ENCODE measurements at places on chromosomes 3 and 15.
A peak's percentile ranks its signal among the peaks of the same experiment; 100 is the strongest.

DNA sequence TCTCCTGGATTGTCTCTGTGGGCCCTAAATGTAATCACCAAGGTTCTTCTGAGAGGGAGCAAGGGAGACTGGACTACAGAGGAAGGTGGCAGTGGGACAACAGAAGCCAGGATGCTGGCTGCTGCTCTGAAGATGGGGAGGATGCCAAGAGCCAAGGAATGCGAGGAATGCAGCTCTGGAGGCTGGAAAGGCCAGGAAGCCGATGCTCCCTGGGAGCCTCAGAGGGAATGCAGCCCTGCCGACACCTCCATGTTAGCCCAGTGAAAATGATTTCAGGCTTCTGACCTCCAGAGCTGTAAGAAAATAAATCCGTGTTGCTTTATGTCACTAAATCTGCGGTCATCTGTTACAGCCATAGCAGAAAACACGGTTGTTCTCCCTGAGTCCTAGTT lies 44.1 kb downstream of the UMPS start:
- no peak for DNase-seq

DNA sequence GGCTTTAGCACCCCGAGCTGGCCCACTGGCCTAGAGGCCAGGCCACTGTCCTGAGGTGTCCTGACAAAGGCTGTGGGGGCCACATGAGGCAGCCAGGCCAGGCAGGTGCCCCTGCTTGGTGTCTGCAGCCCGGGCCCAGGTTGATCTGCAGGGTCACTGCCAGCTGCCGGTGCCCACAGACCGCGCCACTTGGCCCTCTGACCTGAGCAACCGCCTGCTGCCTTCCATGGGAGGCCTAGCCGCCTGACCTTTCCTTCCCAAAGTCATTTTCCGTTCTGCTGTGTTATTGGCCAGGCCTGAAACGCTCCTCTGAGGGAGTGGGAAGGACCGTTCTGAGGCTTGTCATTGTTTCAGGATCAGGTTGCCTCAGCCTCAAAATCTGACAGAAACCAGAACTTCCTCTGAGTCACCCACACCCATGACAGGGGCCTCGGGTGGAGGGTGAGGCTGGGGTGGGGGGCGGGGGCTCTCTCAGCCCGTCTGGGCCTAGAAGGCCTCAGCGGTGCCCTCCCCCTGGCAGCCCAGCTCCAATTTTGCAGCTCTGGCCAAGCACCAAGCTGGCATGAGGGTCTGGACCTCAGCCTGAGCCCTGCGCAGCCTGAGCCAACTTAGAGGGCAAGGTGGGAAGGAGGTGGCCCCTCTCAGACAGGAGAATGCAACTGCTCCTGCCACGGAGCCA lies 140.7 kb upstream of the MEF2A start:
- DNase-seq, result peak; percentile 14

GRCh38 chr15:51782357-51782896 lies 31.0 kb downstream of the TMOD2 start:
- no peak for DNase-seq

GRCh38 chr3:139439278-139439677 lies 37.0 kb downstream of the RBP2 start:
- DNase-seq, result no peak

DNA sequence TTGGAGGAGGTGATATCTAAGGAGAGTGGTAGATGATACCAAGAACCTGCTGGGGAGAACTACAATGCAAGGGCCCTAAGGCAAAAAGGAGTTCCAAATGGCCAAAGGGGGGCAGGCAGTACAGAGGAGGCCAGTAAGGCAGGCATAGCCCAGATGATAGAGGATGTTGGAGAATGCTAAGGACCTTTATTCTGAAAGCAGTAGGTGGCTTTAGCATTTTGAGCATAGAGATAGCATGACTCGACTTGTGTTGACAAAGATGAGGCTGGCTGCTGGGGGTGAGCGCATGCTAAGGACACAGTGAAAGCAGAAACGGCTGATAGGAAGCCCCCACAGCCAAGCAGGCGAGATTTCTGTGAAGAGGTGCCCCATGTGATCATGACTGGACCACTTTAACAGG lies 419.3 kb downstream of the ERC2 start:
- no peak for DNase-seq

DNA sequence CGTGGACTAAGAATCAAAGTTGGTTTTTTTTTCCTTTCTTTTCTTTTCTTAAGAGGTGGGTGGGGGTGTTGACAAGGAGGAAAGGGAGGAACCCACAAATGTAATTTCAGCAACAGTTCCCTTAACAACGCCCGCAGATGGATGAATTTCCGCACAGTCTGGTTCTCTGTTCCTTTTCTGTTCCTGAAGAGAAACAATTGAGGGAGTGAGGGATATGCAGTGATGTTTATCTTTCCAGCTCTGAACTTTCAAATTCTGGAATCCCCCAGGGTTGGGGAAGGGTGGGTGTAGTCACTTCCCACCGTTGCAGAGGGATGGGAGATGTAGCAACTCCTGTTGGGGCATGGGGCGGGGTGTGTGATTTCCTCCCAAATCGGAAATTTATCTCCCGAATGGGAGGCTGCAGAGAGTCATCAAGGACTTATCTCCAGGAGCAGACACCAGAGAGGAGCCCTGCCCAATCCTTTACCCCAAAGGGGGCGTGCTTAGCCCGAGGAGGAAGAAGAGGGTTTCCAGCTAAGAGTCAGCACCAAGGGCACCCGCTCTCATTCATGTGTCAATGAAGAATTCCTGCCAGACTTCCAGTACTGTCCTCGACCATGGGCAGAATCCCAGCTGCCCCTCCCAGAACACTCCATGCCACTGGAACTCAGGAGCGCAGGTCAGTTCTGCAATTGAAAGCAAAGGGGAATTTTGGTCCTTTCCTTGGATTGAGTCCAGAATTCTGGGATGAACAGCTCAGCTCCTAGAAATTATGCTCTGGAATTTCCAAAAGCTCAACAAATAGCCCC lies 35.0 kb upstream of the CFAP161 start:
- no peak for DNase-seq
